Activated CD4-positive, alpha-beta memory T cell treated with anti-CD3 and anti-CD28 coated beads for 36 hours (primary cell): ENCODE measurements at places on chromosomes 2 and 18. TPM values are rescaled to one million over a fixed set of nuclear protein-coding genes. Genes with fewer than 3 reads are reported as not detected.

GRCh38 chr2:226030369-226030768 is 630.9 kb downstream of the NYAP2 start:
- DNase-seq, result no peak

DNA sequence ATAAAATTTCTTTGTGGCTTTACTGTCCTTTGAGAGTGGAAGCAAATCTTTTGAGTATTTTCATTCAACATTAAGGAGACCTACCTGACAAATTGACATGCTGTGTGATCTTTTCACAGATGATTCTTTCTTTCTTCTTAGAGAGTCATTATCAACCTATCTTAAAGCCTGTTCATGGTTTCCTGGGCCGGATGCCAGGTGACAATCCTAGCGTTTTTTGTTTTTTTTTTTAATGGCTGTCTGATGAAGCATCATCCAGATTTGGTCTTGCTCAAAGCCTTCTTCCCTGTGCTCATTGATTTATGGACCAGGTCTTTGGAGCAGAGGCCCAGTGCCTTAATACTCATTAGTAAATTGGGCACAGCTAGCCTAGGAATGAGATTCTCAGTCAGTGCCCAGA is 9.8 kb upstream of the MGAT5 start:
- DNase-seq, result no peak

GRCh38 chr18:48342581-48342980 is 66.6 kb downstream of the ZBTB7C start:
- DNase-seq, result no peak

GRCh38 chr18:42296723-42297122 is 341.7 kb downstream of the PIK3C3 start:
- DNase-seq, result no peak

ASPRV1 gene
- 0.71 TPM for total RNA-seq

SERPINB3 gene
- total RNA-seq, result not detected

DNA sequence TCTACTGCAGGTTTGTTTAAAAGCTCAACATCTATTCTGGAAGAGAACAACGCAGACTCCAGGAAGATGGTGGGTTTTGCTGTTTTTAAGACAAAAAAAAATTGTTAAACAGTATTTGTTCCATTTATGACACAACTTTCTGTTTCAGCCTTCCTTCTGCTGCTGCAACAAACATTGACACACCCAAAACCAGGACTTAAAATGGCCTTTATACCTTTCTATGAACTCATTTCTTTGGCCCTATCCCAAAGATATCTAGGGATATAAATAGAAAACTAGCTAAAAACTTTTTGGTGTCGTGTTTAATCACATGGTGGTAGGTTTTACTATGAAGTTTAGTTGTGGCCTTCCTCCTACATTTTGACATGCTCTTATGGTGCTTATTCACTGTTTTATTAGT is 964 bp upstream of the GALNT3 start:
- DNase-seq, result no peak

GRCh38 chr2:232687382-232688160 is 9.6 kb upstream of the GIGYF2 start:
- DNase-seq, result no peak

DNA sequence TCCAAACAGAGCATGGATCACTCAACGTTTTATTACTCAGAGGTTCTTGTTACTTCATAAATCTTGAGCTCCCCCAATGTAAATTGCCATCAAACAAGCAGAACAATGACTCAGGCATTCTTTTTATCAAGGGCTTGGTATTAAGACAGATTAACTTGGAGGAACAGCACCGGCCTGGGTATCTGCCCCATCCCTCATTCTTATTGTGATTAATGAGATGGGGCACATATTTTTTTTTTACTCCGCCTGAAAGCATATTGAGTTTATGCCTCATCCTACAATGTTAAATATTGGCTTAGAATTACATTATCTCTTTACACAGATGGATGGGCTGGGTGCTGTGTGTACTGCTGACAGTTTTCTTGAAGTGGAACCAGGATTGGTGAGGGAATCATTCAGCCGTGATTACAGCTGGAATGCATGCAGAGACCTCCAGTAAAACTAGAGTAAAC is 387.3 kb downstream of the CLIP4 start:
- DNase-seq, result no peak

GRCh38 chr2:195414537-195415100 is 242.4 kb upstream of the SLC39A10 start:
- no peak for DNase-seq
